ENCODE measurements at places on chromosomes 6 and 20. TPM values are rescaled to one million over a fixed set of nuclear protein-coding genes. Genes with fewer than 3 reads are reported as not detected.

The GSTA2 gene
- not detected for polyA plus RNA-seq

GRCh38 chr20:6877633-6878032 is 110.1 kb downstream of the BMP2 start:
- H3K4me1 ChIP-seq: no peaks in the 10 kb centered on the region
- H3K27me3 ChIP-seq: peaks cover 3% of the 10 kb centered on the region
- DNase-seq: no peak
- no peaks in the 10 kb centered on the region for H3K36me3 ChIP-seq
- H3K4me3 ChIP-seq: no peak overlapping the region

GRCh38 chr6:168525926-168526630 is 85.1 kb downstream of the SMOC2 start:
- no peaks in the 10 kb centered on the region for H3K27me3 ChIP-seq
- H3K36me3 ChIP-seq: peaks cover 6% of the 10 kb centered on the region
- H3K4me1 ChIP-seq: no peaks in the 10 kb centered on the region
- DNase-seq: no peak
- no peak overlapping the region for H3K4me3 ChIP-seq

GRCh38 chr6:168411130-168411529 is 29.9 kb upstream of the SMOC2 start:
- H3K36me3 ChIP-seq: no peaks in the 10 kb centered on the region
- H3K27ac ChIP-seq: no peak overlapping the region
- no peak for DNase-seq

DNA sequence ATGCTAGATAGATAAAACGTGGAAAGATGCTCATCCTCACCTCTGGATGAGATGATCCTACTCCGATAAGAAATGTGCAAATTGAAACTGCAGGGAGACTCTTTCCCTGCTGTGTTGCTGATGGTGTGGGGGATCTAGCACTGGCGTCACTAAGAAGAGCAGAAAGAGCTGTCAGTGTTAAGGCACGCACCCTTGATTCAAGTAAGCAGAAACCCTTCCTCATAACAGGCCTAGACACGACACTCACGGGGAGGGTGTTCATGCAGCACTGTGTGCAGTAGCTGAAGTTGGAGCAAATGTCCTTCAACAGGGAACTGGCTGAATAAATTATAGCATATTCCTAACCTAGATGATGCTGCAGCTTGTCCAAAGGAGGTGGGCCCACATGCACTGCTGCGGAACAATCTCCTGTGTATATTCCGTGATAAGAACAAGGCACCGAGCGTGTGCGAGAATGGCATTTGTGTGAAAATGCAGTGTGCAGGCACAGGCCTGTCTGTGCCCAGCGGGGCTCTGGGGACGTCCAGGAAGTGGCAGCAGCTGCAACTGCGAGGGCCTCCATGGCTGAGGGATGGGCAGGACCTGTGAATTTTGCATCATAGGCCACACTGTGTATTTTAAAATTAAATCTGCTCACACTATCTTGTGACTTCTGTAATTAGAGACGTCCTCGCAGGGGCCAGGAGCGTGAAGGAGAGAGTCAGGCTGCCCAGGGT is 64.0 kb downstream of the TCP11 start:
- no peak overlapping the region for H3K4me3 ChIP-seq
- H3K27ac ChIP-seq: peak overlapping the region; percentile 12
- no peaks in the 10 kb centered on the region for H3K27me3 ChIP-seq
- no peak for DNase-seq
- peaks cover 4% of the 10 kb centered on the region for H3K4me1 ChIP-seq

The SSTR4 gene
- not detected for polyA plus RNA-seq

DNA sequence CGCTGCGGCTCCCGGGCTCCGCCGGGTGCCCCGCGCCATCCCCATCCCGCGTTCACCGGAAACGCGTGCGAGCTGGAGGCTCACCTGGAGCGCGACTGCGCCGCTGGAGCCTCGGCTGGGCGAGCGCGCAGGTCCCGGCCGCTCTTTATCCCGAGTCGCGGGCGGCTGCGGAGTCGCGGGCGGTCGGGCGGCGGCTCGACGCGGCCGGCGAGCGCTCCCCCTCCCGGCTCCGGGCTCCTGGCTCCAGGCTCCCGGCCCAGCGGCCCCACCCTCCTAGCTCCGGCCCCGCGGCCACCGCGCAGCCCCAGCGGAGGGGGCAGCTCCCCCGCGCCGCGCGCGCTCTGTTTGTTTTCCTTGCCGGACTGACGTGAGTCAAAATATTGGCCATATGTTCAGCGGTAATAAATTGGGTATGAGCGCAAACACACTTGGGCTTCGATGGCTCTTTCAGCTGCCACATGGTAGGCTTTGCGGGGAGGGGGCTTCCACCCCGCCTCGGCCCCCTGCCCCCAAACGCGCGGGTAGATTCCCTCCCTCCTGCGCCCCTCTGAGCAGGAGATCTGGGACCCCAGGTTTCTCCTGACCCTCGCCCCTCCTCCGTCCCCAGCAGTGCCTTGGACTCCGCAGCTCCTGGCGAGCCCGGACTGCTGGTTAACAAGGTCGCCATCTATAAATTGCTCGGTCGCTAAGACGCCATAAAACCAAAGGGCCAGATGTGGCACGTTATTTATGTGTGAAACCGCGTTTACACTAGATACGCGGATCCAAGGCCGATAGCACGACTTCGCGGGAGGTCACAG is 8.8 kb upstream of the NKX2-2 start:
- H3K4me3 ChIP-seq: no peak overlapping the region
- H3K4me1 ChIP-seq: peaks cover 17% of the 10 kb centered on the region
- no peaks in the 10 kb centered on the region for H3K36me3 ChIP-seq
- H3K27me3 ChIP-seq: peaks cover 84% of the 10 kb centered on the region

DNA sequence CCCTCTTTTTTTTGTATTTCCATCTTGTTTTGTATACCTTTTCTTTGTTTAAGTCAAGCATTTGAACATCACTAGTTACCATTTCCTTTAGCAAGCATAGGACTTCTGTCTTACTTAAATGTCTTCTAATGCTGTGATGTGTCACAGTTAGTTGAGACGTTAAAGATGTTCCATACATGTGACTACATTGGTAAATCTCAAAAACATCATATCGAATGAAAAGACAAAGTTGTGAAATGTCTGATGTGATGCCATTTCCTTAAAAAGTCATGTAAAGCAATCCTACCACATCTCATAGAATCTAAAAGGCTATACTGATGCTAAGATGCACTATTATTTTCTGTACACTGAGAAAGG is 26.8 kb downstream of the SLC16A10 start:
- H3K27me3 ChIP-seq: no peaks in the 10 kb centered on the region
- no peak overlapping the region for H3K4me3 ChIP-seq
- DNase-seq: no peak
- H3K4me1 ChIP-seq: peaks cover 11% of the 10 kb centered on the region
- H3K36me3 ChIP-seq: no peaks in the 10 kb centered on the region

DNA sequence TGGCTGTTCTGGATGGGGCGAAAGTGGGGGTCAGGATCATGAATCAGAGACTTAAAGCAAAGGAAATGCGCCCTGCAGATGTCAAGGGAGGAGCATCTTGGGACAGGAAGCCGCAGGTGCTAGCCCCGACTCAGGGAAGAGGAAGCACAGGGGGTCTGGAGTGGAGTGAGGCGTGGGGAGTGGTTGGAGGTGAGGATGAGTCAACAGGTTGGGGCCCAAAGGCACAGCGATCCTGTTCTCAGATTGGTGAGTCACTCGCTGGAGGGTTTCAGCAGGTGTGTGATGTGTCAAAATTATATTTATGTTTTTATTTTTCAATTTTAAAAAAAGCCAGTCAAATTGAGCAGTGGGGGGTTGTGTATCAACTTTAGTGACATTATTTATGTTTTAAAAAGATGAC is 19.0 kb downstream of the PACSIN1 start:
- peak; percentile 6 for DNase-seq
- no peaks in the 10 kb centered on the region for H3K36me3 ChIP-seq
- H3K4me3 ChIP-seq: peak overlapping the region; percentile 27
- H3K27me3 ChIP-seq: no peaks in the 10 kb centered on the region
- H3K4me1 ChIP-seq: peaks cover 8% of the 10 kb centered on the region

DNA sequence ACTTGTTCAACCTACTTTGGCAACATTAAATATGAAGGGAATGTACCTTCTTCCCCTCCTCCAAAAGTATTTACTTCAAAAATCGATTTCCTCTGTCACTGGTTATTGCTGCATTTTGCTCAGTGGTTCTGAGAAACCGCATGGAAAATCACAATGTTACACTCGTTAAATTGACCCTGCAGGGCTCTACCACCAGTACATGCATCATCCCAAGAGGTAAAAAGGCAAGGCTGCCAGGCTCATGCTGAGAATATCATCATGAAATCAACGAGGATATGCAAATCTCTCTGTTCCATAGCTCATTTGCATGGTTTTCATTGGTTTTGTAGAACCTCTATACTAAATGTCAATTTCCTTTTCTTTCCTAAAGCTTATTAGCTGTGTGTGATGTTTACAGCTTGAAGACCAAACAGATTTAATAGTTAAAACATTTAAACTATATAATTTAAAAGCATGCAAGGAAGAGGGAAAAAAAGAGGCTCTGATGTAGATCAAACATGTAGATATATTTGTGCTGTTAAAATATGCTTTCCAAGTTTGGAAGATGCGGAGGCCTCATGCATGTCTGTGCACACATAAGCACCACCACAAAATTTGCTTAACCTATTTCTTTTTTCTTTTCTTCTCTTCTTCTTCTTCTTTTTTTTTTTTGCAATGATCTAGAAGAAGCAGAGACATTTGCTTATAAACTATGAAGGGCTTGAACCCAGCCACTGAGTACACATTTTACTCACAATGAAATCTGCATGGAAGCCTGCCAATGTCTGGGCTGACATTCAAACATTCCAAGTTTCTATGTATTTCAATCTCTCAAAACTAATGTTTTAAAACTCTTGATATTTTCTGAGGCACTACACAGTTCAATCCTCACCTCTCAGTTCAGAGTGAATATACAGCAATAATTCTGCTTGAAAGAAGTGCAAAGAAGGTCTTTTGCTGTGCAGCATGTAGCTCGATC is 194.0 kb downstream of the GMPR start:
- H3K27me3 ChIP-seq: peaks cover 8% of the 10 kb centered on the region
- H3K36me3 ChIP-seq: peaks cover 9% of the 10 kb centered on the region
- no peak overlapping the region for H3K4me3 ChIP-seq
- no peak overlapping the region for H3K27ac ChIP-seq

DNA sequence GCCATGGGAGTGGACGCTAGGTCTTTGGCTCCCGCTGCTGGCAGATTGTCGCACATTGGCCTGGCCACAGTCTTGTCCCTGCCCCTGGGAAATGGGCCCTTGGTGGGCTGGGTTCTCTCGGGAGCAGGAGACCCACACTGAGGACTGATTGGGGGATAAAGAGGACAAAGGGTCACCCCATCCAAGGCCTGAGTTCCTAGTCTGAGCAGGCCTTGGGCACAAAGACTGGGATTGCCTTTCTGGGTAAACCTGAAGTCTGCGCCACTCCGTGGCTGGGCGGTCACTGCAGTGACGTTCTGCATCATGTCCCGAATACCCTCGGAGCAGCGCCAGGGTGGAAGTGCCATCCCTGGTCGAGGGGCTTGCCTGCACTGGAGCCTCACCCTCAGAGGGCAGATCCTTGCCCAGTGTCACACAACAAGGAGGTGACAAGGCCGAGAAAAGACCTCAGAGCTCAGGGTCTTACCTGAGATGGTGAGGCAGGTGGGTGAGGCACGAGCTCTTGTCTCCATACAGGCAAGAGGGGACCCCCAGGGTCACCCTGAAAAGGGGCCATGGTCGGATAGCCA is 36.1 kb upstream of the ZBP1 start:
- H3K4me3 ChIP-seq: no peak overlapping the region
- H3K27me3 ChIP-seq: no peaks in the 10 kb centered on the region
- peaks cover 43% of the 10 kb centered on the region for H3K4me1 ChIP-seq
- no peak overlapping the region for H3K27ac ChIP-seq

The HLA-A gene
- 2,161 TPM for polyA plus RNA-seq

DNA sequence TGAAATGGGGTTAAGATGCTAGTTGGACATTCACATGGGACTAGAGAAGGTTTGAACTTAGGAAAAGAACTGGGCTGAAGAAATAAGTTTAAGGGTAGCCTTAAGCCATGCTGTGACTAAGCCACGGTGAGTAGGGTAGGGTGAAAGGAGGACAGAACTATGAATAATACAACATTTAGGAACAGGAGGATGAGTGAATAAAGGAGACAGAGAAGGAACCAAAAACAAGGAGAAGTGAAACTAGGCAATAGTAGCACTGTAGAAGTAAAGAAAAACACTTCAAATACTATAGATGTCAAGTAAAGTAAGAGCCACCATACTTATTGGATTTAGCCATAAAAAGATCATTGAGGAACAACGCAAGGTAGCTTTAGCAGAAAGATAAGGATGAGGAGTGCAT is 111.2 kb downstream of the KCNQ5 start:
- H3K4me3 ChIP-seq: no peak overlapping the region
- DNase-seq: peak; percentile 12
- H3K4me1 ChIP-seq: peaks cover 5% of the 10 kb centered on the region
- no peaks in the 10 kb centered on the region for H3K27me3 ChIP-seq
